Hematopoietic multipotent progenitor cell treated with erythropoietin and hydrocortisone succinate and interleukin-3 and kit ligand, for 8 days (in vitro differentiated cells): ENCODE measurements at places on chromosomes 3 and 15.
A peak's percentile ranks its signal among the peaks of the same experiment; 100 is the strongest.

DNA sequence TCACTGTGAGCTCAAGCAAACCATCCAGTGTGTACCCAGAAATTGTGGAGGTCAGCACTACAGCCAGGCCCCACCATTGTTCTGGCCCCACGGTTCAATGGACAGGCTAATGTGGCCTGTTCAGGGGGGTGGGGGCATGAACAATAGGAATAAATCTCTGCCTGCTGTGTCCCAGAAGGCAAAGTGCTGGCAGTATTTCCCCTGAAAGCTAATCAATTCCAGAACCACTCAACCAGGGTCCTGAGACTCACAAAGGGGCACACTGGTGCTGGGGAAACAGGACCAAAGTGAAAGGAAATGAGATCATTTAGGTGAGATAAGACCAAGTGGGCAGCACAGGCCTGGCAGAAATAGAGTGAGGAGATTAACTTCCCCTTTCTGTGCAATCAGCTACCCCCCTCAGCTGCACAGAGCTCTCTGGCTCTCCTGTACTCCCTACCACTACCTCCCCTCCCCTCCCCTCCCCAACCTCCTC lies 11.5 kb downstream of the CRYGS start:
- peak; percentile 33 for DNase-seq

- no peak for DNase-seq
Observed at GRCh38 chr15:62896969-62897486, 145.5 kb upstream of the TPM1 start.

DNA sequence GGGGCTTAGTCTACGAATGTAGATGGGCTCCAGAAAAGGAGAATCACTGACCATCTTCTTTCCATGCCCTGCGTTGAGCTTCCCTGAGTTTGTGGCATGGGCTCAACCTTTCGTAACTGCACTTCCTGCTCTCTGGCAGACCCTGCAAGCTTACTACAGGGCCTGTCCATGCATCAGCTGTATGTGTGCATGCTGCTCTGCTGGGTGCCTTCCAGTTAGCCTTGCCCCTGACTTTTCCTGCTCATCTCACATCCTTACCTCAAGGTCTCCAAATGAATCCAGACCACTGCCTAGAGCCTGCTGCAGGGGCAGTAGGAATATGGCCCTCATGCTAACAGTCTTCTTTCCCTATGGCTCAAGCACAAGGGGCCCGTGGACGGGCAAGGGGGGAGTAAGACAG lies 2.0 kb upstream of the TF start:
- DNase-seq = no peak

- DNase-seq = peak; percentile 9
Observed at GRCh38 chr3:193564012-193564411, 9.3 kb upstream of the ATP13A4 start.

DNA sequence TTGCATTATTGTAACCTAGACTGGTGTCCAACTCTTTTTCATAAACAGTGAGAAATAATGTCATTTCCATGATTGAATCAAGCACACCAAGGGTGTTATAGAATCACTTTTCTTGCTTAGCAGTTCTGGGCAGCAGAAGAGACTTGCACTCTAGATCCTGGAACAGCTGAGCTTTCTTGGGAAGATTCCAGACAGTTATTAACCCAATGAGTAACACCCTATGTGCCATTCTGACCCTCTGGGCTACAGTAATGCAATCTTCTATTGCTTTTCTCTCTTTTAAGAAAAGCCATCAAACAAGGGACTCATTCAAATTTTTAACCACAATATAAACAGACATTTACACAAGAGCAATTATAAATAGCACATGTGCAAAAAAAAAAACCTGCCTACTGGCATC lies 39.3 kb upstream of the USP3 start:
- no peak for DNase-seq

- DNase-seq = no peak
Observed at GRCh38 chr15:74800559-74801094, 12.0 kb upstream of the LMAN1L start.

DNA sequence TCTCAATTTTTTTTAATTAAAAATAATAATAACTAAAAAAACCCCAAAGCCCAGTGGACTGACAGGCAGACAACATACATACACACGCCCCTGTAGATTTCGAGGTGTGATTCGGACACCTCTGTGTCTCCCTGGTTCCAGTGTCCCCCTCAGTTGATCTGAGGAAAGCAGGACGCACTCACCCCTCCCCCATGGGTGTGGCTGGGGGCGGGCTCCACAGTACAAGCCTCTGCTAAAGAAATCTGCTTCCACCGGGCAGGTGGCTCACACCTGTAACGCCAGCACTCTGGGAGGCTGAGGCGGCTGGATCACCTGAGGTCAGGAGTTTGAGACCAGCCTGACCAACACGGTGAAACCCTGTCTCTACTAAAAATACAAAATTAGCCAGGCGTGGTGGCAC lies 33.8 kb upstream of the BLM start:
- DNase-seq = no peak

- DNase-seq = no peak
Observed at GRCh38 chr3:141184430-141184829, 47.2 kb upstream of the PXYLP1 start.

DNA sequence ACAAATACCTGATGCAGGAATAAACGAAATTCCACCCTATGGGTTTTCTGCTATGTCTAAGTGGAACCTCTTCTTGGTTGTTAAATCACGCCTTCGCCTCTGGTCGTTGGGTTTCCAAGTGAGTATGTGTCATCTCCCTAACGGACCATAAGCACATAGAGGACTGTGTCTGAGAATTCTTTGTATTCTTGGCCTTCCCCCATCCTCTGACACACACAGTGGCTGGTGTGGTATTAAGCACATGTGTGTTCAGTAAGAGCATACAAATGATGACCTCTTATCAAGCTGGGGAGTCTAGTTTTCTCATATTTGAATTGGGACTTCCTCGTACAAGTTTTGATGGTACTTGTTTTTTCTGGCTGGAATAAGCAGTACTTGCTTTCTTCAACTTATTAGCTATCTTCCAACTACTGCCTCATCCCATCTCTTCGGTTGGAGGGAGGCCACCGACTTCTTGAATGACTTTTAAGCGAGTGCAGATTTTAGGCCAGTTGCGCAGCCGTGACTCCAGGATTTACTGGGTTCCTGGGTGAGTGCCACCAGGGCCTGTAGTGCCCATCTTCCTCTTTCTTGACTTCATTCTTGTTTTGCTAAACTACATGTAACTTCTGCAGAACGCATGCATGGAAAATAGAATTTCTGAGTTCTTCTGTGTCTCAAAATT lies 240.2 kb downstream of the ADAMTS17 start:
- no peak for DNase-seq

- DNase-seq = no peak
Observed at GRCh38 chr3:128351546-128351945, 115.1 kb downstream of the DNAJB8 start.

DNA sequence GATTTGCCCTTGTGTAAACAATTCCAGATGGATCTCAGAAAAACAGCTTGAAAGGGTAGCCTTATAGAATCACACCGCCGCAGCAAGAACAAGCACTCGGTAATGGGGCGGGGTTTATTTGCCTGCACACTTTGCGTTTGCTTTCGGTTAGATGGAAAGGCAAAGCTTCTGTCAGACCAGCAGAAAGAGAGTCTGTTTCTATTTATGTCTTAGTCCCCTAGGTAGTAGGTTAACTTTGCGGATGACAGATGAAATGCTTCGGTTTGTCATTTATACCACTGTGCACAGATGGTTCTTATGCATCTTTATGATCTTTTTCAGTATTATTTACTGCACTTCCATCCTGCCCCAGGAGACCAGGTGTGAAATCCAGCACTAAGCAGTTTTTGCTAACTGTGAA lies 62.2 kb downstream of the PYDC2 start:
- no peak for DNase-seq

- no peak for DNase-seq
Observed at GRCh38 chr3:61297821-61298220, 46.6 kb upstream of the FHIT start.

GRCh38 chr3:180913581-180914404 lies 1.3 kb downstream of the FXR1 start:
- DNase-seq = no peak

GRCh38 chr3:66469220-66469640 lies 31.6 kb downstream of the LRIG1 start:
- DNase-seq = no peak
